GM18507 (cell line): ENCODE measurements at places on chromosomes 13 and 19.

DNA sequence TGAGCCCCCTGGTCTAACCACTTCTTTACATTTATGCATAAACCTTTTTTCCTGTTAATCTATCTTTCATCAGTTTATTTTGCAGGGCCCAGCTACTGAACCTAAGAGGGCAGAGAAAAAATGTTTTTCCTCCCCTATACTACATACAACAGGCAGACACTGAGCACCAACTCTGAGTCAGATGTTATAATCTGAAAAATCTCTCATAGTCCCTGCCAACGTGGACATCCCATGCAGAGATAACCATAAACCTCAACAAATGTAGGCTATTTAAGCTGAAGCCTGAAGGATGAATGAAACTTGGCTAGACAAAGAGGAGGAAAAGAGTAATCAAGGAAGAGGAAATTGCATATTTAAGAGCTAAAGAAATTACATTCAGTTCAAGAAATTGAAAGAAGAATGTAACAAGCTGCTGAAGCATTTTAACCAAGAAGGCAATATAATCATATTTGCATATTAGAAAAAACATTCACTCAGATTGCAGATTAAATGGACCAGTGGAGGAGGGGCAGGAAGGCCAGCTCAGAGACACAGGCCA, 2.6 kb downstream of the NEK3 start:
- DNase-seq = no peak

GRCh38 chr19:4593409-4593851, 33.9 kb upstream of the SEMA6B start:
- no peak for DNase-seq

GRCh38 chr19:52170304-52170703, 1.1 kb downstream of the ZNF836 start:
- DNase-seq = no peak

- DNase-seq = no peak
These were observed 5.3 kb upstream of the ACTN4 start for GRCh38 chr19:38642176-38642575.

DNA sequence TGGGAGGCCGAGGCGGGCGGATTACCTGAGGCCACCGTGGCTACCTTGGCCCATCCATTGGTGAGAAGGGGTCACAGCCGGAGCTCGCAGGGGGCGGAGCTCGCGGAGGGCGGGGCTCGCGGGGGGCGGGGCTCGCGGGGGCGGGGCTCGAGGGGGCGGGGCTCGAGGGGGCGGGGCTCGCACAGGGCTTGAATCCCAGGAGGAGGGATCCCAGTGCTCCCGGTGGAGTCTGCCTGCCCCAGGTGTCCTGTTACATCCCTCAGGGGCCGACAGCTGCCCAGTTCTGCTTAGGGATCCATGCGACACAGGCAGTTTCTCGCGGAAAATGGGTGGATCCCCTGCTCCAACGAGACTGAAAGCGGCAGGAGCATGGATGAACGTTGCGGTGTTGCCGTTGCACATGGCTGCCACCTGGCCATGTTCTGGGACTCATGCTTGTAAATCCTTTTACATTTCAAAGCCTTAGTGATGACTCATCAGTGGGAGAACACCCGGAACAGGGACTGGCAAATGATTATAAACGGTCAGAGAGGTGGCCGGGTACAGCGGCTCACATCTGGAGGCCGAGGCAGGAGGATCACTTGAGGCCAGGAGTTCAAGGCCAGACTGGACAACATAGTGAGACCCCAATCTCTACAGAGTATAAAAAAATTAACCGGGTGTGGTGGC, 25.1 kb downstream of the TMPRSS9 start:
- no peak for DNase-seq

- no peak for DNase-seq
These were observed 73.2 kb upstream of the CACNA1A start for GRCh38 chr19:13579388-13580060.

GRCh38 chr13:85806553-85807175, 7.4 kb upstream of the SLITRK6 start:
- DNase-seq = no peak

- DNase-seq = peak; percentile 99
These were observed at the start of gene AP3D1 for GRCh38 chr19:2151339-2152229. AP3D1 (minus strand) TSS chr19:2151566; CDS start chr19:2151334, 232 bp downstream.

DNA sequence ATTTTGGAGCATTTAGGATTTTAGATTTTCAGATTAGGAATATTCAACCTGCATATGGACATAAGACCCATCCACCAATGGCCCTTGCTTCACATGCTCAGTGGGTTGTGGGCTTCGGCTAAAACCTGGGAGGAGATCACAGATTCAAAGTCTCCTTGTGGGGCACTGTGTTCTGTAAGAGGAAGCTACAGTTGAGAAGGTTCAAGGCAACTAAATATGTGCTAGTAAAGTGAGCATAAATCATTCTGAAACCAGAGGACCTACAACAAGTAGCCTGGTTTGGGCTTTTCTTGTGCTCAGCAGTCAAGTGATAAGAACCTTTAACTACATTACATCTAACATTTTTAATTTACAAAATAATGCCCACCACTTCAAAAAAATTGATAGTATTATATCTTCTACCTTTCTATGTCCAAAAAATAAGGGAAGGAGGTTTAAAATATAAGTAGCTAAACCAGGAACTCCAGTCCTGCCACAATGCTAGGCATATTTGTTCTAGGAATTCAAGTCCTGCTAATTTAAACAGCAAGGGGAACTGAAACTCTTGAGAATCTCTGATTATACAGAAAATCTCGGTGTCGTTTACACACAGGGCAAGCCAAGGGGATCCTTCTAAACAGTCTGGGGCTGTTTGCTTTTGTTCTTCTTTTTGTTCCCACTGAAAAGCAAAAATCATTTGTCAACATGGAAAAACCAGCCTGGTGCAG, 36.6 kb downstream of the FOXO1 start:
- DNase-seq = no peak

DNA sequence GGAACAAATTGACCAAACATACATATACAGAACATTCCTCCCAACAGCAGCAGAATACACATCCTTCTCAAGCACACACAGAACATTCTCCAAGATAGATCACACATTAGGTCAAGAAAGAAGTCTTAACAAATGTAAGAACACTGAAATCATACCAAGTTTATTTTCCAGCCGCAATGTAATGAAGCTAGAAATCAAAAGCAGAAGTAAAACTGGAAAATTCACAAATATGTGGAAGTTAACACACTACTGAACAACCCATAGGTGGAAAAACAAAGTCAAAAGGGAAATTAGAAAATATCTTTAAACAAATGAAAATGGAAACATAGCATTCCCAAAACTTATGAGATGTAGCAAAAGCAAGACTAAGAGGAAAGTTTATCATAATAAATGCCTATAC, 692.6 kb downstream of the DIAPH3 start:
- DNase-seq = no peak

DNA sequence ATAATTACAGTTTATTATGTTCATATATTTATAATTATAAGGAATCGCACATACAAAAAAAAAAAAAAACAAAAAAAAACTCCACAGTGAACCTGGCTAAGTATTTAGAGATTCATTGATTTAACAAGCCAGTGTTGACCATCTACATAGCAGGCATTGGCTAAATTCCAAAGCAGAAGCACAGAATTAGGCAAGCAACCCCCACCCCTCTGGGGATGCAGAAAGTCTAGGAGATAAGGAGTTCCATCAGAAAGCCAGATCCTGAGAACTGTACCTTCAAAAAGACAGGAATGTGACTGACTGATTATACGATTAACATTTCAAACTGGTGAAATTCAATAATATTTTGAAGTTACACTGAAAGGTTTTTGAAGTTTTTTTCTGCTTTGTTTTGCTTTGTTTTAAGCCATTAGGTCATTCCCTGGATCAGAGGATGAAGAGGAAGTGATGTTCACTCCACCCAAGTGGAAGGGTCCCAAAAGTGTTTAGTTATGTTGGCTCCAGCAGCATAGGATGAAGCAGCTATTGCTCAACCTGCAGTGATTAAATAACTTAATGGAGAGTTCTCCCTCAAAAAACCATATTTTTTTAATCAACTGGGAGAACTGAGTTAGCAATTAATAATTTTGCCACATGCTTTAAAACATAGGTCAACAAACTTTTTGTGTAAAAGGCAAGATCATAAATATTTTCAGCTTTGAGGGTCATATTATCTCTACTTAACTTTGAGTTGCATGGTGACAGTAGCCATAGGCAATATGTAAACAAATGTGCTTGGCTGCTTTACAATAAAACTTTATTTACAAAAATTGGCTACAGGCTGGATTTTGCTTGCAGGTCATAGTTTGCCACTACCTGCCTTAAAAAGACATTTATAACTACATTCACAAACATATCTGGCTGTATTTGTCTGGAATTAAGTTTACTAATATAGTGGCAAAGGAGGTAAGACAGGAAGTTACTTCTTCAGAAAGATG, 49.6 kb downstream of the DOCK9 start:
- DNase-seq = no peak

DNA sequence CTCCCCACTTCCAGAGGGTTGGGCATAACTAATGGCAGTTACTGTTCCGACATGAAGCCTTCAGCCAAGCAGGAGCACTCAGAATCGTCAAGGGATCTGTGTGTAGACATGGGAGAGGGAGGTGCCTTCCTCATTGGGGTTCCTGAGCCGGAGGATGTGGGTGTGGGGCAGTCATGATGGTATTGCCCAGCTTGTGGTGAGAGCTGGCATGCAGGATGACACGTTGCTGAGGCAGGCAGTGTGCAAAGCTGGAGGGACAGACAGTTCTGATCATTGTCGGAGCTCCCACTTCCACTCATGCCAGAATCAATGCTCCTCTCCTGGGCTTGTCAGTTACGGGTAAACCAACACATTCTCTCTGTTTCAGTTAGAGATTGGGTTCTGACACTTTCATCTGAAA, 83.9 kb upstream of the TSC22D1 start:
- no peak for DNase-seq

GRCh38 chr19:56974556-56975207, 134.2 kb upstream of the PEG3 start:
- DNase-seq = no peak

DNA sequence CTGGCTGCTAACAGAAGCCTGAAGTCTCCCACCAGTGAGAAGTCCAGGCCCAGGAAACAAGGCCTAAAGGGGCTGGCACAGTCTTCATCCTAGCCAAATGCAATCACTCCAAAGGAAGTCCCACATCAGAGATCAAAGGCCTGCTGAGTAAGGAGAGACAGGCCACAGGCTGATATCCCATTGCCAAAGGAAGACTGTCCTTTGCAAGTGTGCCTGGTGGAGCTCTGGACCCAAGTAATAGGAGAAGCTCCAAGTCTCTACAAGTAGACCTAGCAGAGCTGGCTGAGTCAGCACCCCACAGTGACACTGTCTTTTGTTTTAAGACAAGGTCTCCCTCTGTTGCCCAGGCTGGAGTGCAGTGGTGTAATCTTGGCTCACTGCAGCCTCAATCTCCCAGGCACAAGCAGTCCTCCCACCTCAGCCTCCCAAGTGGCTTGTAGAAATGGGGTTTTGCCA, 4.5 kb downstream of the DBP start:
- DNase-seq = no peak

GRCh38 chr13:46649816-46650215, 96.8 kb downstream of the LRCH1 start:
- DNase-seq = no peak

GRCh38 chr13:62176051-62176450, 760.4 kb upstream of the PCDH20 start:
- DNase-seq = no peak

DNA sequence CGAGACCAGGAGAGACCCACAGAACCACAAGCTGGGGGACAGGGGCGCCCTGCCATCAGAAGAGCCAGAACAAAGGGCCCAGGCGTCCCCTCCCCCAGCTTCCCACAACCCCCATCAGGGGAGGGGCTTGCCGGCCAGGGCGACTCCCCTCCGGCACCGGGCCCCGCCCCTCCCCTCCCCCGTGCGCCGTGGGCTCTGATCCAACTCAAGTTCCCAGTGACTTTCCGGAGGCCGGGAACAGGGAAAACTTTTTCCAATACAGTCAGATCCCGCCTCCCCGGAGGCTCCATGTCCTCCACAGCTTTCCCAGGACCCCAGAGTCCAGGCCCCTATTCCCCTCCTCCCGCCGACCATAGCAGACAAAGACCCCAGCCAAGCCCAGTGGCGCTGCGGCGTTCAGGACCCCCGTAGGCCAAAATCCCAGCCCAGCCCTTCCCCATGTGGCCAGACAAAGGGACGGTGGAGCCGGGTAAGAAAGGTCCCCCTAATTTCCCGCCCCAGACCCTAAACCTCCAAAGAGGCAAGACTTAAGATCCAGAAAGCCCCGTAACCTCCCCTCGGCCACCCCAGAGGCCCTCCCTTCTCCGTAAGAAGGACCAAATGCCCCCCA, 673 bp downstream of the TEAD2 start:
- DNase-seq = no peak

DNA sequence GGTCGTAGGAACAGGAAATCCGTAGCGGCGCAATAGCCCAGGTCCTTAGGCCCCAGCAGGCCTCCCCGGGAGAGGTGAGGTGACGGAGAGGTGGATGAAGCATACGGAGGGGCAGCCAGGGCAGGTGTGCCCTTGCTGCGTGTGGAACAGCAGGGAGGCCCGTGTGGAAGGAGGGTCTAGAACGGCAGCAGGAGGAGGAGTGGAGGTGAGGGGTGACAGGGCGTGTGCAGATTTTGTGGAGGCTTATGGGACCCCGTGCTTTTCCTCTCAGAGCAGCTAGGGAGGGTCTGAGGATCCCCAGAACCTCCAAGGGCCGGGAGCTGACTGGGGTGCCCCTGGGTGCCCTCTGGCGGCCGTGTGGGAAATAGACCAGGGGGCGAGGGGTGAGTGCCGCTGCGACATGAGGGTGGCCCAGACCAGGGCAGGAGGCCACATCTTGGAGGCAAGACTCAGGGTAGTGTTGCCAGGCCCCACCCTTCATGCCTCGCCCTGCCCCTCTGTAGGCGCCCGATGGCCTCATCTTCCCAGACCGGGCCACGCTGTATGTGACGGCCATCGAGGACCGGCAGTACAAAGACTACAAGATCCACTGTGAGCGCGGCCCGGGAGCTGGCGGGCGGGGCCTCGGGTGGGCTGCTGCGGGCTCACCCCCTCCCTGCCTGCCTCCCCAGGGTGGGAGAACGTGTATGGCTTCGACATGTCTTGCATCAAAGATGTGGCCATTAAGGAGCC, 5.0 kb upstream of the ADM5 start:
- no peak for DNase-seq

DNA sequence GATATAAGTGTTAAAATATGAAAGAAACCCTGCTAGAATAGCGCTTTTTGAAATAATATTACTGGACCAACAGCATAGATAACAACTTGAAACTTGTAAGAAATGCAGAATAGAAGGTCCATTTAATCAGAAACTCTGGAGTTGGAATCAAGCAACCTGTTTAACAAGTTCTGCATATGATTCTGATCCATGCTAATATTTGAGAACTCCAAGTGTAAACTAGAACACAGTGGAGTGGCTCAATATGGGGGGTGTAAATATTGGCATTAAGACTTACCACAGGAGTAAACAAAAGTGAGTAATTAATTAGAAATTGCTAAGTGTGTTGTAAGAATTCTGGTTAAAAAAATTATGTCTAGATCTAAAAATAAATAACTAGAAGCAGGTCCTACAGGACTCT, 151.2 kb downstream of the SLITRK1 start:
- no peak for DNase-seq

GRCh38 chr19:16406356-16406755, 65.4 kb downstream of the EPS15L1 start:
- no peak for DNase-seq
